ENCODE measurements at places on chromosomes 3 and 15.

DNA sequence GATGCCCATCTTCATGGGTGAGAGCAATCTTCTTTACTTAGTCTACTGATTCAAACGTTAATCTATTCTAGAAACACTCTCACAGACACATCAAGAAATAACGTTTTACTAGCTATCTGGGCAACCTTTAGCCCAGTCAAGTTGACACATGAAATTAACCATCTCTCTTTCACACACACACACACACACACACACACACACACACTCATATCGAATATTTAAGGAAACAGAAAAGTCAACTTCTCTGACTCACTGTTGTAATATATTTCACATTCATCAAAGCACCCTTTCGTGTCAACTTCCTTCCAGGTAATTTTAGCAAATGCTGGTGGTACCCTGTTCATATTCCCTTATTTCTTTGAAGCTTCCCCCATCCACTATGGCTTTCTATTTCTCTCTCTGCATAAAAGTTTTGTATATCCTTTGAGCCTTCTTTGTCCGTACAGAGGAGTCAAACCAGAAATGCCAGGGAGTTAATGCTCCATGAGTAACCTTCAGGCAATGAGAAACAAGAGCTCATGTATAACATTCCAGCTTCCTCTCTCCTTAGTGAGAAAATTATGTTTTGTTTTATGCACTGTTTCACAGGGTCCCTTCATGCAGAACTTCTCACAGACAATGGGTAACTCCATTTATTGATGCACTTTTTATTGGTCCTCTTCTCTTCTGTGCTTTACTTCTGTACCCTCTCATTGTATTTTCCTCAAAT lies 335.5 kb upstream of the CBLB start:
- DNase-seq: no peak

DNA sequence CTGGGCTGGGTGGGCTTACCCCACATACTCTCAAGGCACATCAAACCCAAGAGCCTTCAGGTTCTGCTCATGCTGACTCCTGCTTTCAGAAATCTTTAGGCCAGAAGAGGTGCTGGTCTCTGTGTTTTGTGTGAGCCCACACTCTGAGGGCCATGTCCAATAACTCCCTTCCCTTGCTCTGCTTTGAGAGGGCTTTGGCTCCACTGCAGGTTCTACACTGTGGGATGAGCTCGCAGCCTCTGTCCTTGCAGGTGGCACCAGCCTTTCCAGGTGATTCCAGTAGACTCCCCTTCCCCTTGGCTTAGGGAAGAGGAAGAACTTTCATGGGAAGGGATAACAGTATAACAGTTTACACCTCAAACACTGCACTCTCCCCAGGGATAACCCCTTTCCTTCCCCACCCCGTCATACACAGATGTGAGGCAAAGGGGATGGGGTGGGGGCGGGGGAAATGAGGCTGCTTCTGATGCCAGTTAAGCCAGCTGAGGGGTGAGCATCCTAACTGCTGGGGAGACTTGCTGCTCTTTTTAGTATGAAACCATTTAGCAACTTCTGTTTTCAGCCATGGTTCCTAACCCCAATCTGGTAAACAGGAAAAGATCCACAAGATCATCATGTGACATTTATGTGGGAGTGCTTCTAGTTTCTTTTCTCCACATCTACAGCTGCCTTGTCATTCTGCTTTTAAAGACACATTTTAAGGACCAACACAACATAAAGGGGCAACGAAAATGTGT lies 262.4 kb downstream of the SLC9A9 start:
- DNase-seq: no peak

GRCh38 chr3:160768031-160768430 lies 12.0 kb downstream of the PPM1L start:
- no peak for DNase-seq

DNA sequence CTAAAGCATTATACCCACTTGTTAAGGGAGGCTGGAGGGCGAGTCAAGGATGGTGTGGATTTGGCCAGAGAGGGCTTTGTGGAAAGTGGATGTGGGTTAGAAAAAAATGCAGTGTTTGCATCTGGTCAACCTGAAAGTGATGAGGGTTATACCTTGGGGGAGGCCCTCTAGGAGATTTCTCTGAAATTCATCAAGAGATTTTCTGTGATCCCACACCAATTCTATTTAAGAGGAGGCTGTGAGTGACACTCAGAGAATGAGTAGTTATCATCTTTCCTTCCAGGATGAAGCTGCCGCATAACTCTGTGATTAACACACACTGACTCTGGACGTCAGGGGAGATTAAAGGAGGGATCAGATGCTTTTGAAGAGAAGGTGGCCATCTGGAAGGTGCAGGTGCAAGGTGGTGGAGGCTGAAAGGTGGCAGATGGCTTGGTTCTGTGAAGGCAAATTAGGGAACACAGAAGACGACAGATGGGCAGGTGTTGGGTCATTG lies 54.8 kb downstream of the ANAPC13 start:
- no peak for DNase-seq

DNA sequence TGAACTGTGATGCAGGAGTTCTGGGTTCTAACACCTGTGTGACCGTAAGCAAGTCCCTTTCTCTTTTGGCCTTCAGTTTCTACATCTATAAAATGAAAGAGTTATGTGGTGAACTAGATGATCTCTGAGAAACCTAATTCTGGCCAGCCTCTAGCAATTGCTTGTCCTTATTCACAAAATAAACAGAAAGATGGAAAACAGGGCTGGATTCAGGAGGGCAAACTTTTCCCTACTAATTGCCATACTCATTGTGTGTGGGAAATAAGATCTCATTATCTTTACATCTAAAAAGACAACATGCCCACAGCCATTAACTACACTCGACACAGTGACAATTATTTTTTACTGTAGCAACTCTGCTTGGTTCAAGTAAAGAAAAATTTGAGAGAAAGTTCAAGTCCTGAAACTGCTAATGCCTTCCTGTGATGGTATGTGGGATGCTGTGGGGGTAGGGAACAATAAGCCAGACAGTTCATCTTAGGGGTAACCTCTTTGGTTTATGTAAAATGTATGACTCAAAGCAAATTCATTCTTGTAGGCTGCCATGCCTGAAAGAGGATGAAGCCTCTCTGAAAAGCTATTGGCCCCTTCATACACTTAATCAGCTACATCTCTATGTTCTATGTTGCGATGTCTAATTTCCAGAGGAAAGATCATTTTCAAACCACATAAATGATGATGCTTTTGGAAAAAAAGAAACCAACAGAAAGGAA lies 177.6 kb upstream of the BCL6 start:
- DNase-seq: no peak

GRCh38 chr15:61743345-61743909 lies 316.8 kb downstream of the VPS13C start:
- no peak for DNase-seq

- no peak for DNase-seq
These were observed 46.9 kb upstream of the GAP43 start for GRCh38 chr3:115576325-115576875.

GRCh38 chr3:151076626-151077025 lies 8.8 kb upstream of the MED12L start:
- DNase-seq: no peak

DNA sequence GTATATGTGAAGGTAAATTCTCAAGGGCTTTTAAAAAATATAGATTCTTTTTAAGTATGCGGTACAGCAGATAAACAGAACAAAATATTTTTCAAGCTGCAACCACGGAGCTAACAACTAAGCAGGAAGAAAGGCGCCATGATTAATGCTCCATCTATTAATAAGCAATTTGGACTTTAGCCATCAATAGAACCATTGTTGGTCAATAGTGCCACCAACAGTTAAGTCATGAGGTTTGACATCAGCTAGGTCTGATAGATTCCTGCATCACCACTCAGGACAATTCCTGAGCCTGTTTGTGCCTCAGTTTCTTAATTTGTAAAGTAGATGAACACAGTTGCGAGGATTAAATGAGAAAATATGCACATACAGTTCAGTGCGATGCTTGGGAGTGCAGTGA lies 65.1 kb upstream of the FAM3D start:
- DNase-seq: no peak

- no peak for DNase-seq
These were observed 8.0 kb upstream of the TMEM212 start for GRCh38 chr3:171835116-171835515.

GRCh38 chr3:71563827-71564226 lies 19.7 kb downstream of the FOXP1 start:
- DNase-seq: no peak

GRCh38 chr3:116114586-116114985 lies 330.7 kb downstream of the LSAMP start:
- DNase-seq: no peak
